ENCODE measurements at places on chromosomes 6 and 20.

GRCh38 chr20:25195962-25196785 is 662 bp downstream of the ENTPD6 start:
- no peak for DNase-seq

DNA sequence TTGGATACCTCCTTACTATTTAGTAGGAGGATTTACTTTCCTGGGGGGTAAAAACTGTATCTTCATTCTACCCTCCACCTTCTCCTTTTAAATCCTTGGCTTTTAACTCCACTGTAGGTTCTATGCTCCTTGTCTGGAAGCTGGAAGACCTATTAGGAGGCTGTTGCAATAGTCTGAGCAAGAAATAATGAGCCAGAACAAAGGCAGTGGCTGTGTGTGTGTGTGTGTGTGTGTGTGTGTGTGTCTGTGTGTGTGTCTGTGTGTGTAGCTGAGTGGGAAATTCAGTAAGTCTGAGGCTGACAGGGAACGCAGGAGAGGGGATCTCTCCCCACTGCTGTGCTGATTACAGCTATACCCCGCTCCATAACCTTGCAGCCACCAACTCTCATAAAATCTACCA is 35.8 kb downstream of the HTR1E start:
- DNase-seq, result no peak

DNA sequence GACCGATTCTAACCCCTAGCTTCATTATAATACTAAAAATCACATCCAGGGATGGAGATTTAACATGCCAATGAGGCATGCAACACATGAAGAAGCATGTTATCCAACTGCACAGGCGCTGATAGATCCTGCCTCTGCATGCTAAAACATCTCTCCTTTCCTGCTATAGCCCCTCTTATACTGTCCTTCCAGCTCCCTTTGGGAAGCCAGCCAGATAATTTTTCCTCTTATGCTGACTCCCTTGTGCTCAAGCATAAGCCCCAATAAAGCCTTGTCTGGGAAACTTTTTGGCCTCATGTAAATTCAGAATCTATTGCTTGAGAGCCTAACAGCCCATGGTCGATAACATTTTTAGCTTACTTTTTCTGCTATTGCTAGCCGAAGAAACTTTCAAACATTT is 404.3 kb downstream of the EPM2A start:
- DNase-seq, result no peak

GRCh38 chr6:52976149-52976548 is 18.9 kb downstream of the GSTA4 start:
- DNase-seq, result no peak

DNA sequence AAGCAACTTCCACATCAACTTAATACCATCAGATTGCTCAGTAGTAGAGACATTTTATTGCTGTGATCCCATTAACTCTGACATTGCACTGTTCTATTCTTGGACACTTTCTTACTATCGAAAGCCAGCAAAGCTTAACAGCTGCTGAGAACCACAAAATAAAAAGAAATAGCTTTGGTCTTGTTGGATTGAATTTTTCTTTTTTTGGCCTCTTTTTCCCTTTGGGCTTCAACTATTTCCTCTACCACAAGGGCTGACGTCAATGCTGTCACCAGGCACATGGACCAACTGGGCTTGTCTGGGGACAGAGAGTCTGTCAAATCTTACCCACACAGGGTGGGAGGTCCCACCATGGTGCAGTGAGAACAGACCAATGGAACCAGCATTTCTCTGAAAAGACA is 63.4 kb upstream of the ENPP5 start:
- no peak for DNase-seq

- no peak for DNase-seq
These were observed 24.8 kb downstream of the SUN5 start for GRCh38 chr20:32979201-32979998.

- DNase-seq, result no peak
These were observed 9.1 kb upstream of the TAGAP start for GRCh38 chr6:159053781-159054398.

DNA sequence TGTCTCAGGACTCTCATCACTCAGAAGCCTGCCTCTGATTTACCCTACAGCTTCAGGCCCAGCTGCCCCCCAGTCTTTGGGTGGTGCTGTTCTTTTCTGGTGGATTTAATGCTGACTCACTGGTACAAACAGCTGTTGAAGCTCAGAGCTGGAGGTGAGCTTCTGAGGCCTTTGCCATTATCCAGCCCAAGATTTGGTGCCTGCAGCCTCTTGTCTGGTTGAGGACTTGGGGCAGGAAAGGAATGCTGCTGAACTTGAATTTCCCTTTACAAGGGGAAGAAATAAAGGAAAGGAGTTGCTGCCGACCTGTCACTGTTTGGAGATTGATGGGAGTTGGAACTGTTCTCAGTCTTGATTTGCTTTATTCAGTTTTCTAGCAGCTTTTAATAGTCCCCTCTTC is 19.8 kb downstream of the ABCF1 start:
- DNase-seq, result peak; percentile 46

GRCh38 chr6:40398810-40399477 is 188.2 kb downstream of the LRFN2 start:
- no peak for DNase-seq

- DNase-seq, result no peak
These were observed 23.2 kb downstream of the SUN5 start for GRCh38 chr20:32980990-32981389.

- DNase-seq, result no peak
These were observed 969.7 kb downstream of the KIF16B start for GRCh38 chr20:15603506-15603905.

- no peak for DNase-seq
These were observed 304.4 kb upstream of the PLCB4 start for GRCh38 chr20:8764344-8764962.

- no peak for DNase-seq
These were observed 167.5 kb downstream of the ZFAND3 start for GRCh38 chr6:37987018-37987417.

DNA sequence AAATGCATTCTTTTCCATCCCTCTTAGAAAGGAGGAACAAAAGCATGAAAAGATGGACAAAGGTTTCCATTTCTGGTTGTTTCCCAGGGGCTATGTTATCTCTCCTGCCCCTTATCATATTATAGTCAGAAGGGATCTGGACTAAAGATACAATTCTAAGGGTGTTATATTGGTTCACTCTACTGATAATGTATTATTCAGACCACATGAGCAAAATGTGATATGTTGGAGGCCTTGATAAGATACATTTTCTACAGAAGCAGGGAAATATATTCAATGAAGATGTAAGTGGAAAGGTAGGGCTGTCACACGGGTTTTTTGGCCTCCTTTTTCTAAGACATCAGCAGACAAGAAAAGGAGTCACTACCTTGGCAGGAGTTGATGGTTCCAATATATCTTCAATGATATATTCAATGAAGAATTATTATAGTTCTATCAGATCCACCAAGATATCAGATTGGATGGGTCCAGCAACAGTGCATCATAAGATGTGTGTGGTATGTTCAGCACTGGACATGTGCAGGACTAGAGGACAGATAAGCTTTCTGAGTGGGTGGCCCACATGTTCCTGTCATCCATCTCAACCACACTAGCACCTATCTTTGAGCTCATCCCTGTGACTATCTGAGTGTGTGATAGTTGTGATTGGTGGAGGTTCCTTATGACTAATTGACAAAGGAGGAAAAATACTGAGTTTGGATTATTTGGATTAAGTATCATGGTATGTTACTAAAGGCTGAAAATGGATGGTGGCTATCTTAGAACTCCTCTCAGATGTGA is 5.7 kb upstream of the ZKSCAN3 start:
- DNase-seq, result no peak

DNA sequence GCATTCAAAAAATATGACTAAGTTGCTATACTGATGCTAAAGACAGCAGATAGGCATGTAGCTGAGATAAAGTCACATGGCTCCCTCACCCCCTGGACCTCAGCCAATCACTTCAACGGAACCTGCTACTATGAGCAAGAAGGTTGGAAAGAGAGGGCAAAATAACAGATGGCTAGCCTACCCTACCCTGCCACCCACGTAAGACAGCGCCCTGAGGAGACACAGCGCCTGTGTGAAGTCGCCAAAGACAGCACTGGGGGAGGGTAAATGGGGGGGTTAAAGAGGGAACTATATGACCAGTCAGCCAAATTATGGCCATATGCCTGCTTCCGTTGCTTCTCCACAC is 163.2 kb downstream of the RALGAPA2 start:
- no peak for DNase-seq

DNA sequence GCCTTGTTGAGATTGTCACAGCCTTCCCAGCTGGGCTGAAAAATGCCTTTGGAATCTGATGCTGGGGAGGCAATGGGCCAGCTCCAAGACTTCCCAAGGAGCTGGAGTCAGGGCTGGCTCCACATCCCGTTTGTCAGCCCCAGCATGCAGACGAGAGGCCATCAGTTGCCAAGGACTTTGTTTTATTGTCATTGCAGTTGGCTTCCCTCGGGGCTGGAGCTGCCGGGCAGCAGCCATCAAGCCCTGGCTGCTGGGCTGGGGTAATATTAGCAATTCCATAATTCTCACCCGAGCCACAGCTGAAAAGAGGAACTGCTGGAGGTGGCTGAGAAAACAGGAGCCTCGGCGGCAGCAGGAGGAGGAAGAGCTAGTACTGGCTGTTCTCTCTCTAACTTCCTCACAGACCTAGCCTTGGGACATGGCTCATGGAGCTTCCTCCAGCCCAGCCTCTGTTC is 182.5 kb downstream of the CDC5L start:
- DNase-seq, result no peak

DNA sequence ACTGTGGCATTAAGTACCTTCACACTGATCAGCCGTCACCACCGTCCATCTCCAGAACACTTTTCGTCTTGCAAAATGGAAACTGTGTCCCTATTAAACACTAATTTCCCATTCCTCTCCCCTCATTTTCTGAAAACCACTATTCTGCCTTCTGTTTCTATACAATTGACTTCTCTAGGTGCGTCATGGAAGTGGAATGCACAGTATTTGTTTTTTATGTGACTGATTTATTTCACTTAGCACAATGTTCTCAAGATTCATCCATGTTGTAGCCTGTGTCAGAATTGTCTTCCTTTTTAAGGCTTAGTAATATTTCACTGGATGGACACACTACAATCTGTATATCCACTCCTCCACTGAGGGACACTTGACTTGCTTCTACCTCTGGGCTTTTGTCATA is 53.8 kb upstream of the PDE10A start:
- DNase-seq, result no peak

DNA sequence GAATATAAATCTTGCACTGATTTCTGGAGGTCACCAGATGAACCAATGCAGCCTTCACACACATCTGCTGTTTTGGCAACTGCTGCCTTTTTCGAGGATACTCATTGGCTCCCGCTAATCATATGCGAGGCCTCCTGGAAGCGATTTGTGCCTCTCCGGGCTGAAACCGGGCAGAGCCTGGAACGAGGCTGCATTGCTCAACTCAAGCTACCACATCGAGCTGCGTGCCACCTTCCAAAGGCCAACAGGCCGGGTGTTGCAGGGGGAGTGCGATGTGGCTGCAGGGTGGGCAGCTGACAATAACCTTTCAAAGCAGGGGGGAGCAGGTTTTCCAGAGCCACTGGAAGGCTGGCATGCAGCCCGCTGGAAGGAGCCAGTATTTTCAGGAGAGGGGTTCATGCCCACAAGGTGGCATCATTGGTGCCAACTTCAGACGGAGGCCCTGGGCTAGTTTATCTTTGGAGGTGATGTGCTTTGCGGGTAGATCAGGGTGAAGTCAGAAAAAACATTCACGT is 122.6 kb upstream of the IFNGR1 start:
- no peak for DNase-seq

- no peak for DNase-seq
These were observed 71.2 kb downstream of the FYN start for GRCh38 chr6:111802015-111802414.

DNA sequence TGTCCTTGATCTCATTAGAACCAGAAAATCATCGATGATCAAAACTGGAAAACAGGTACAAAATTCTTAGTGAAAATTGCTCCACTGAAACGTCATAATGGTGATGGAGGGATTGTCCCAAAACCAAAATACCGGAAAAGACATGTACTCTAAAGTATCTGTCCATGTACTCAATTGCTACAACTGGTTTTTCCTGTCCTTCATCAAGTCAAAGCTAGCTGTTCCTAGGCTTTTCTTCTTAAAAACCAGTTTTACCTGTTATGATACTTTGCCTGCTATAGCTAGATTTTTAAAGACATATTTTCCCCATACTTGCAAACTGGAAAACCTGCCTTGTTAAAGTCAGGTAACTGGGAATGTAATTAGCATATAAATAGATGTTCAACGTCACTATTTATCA is 50.5 kb upstream of the LRRC1 start:
- DNase-seq, result no peak

DNA sequence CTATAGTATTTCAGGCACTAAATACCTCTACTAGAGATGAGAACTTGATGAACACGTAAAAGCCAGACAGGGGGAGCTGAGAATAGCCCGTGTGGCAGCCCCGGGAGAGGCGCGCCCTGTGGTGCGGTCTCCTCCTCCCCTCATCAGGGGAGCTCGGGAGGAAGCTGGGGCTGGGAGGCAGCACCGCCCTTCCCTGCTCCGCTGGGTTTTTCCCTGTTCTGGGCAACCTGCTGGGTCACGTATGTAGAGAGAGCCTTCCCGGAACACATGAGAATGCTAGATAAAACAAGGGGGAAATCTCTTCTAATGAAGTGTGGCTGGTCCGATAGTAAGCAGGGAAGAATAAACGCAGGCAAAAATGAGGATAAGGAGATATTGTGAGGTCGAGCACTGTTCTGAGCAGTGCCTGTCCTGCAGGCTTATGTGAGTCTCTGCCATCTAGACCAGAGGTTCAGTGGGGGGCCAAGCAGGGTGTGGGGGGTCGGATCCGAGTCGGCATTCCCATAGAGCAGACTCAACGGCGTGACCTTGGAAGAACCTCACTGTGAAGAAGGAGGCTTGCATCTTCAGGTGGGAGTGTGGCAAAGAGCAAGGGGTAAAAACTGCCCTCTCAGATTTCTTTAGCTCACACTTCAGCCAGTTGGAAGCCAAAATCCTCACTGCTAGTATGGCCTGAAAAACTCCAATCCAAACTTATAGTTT is 13.4 kb upstream of the RPS6KA2 start:
- DNase-seq, result no peak

- DNase-seq, result no peak
These were observed 218.6 kb upstream of the PMEPA1 start for GRCh38 chr20:57928181-57928967.

DNA sequence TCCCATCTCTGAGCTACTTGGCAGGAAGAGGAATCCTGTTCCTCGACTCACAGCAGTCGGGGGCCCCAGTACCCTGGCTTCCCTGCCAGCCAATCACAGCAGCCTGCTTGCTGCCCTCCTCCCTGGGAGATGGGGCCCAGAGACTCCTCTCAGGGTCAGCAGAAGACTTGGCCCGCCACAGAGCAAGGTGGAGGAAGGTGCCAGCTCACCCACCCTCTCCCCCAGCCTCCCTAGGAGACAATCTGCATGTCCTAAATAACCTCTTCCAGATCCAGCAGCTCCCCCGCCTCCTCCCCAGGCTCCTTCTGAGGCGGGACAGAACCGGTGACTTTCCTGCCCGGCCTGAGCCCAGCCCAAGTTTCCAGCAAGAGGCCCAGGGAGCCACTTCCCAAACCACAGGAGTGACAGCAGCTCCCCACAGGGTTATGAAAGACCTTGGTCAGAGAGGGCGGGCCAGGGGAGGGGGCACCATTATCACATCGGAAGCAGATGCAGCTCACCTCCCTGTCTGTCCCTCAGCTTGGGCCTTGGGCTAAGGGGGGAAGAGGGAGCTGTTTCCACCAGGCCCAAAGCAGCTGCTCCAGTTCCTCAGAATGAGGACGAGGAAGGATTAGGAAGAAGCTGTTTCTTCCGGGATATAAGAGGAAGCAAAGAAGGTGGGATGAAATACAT is 2.3 kb downstream of the CCND3 start:
- no peak for DNase-seq

GRCh38 chr6:29720863-29721262 is 2.4 kb upstream of the HLA-F start:
- DNase-seq, result no peak
